ENCODE measurements at places on chromosomes 2 and 18. TPM values are rescaled to one million over a fixed set of nuclear protein-coding genes. Genes with fewer than 3 reads are reported as not detected.

NHEJ1 gene
- total RNA-seq: 11.3 TPM

ZNF521 gene
- total RNA-seq: 13.1 TPM

LCT gene
- not detected for total RNA-seq

SATB2 gene
- 3.3 TPM for total RNA-seq

CNGA3 gene
- total RNA-seq: 0.05 TPM

ALKAL2 gene
- not detected for total RNA-seq

CCL20 gene
- 3.0 TPM for total RNA-seq

FAM237A gene
- not detected for total RNA-seq

GATA6 gene
- 69.8 TPM for total RNA-seq

PSMG2 gene
- total RNA-seq: 40.9 TPM

GREB1 gene
- 0.83 TPM for total RNA-seq

POU3F3 gene
- total RNA-seq: not detected

MROH2A gene
- total RNA-seq: not detected
